ENCODE measurements at places on chromosomes 2 and 18.

DNA sequence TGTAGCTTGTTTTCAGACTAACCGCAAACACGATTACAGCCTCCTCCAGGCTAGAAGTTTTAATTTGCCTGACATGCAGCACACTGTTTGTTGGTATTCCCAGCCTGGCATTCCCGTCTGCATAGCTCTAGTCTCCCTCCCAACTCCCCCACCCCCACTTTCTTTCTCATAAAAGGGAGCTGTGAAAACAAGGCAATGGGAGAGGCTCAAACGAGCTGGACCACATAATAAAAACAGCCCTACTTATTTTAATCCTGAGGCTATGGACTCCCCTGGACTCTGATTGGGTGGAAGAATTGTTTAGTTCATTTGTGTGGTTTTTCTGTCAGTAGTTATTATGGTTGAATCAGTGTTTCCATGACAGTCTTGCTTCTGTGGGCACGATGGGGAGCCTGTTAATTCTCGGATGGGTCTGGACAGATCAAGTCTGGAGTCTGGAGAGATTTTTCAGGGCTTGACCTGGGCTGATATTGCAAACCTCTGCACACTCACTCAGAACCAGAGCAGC lies 1.2 kb downstream of the STON1 start:
- DNase-seq, result peak; percentile 85

- no peak for DNase-seq
Observed at GRCh38 chr18:22183698-22184170, 14.3 kb downstream of the GATA6 start.

DNA sequence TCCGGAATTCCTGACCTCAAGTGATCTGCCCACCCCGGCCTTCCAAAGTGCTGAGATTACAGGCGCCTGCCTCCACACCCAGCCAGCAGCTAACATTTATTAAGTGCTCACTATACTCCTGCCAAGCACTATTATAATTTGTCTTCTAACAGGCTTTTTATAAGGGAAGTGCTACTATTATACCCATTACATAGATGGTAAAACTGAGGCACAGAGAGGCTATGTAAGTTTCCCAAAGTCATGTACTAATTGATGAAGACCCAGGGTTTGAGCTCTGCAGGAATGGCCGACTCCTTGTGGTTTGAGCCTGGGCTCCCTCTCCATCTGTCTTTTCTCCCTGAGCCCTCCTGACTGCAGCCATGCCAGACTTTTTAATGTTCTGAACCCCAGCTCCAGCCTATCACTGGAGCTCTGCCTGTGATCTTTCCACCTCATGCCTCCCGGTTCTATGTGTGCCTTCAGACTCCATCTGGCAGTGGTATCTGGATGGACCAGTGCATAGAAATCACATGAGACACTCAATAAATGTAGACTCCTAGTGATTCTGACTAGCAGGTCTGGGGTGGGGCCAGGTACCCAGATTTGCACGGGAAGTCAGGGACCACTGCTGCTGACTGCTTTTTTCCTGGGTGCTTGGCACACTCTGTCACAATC lies 197.1 kb downstream of the NEDD4L start:
- no peak for DNase-seq

- no peak for DNase-seq
Observed at GRCh38 chr2:22901471-22902179, 483.4 kb upstream of the KLHL29 start.

- no peak for DNase-seq
Observed at GRCh38 chr2:6535572-6535971, 330.1 kb downstream of the CMPK2 start.

DNA sequence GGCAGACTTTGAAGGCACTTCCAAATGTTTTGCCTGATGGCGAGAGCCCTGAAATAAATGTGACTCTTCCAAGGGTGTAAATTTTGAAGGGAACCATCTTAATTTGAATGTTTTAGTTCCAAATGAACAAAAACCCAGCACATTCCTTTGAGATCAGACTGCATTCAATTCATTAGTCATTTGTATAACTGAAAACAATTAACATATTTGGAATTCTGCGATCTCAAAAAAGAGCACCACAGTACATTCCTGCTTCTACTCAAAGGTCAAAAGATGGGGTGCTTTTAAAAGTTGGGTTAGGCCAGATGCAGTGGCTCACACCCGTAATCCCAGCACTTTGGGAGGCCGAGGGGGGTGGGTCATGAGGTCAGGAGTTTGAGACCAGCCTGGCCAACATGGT lies 38.2 kb upstream of the CHRNA1 start:
- DNase-seq, result no peak

DNA sequence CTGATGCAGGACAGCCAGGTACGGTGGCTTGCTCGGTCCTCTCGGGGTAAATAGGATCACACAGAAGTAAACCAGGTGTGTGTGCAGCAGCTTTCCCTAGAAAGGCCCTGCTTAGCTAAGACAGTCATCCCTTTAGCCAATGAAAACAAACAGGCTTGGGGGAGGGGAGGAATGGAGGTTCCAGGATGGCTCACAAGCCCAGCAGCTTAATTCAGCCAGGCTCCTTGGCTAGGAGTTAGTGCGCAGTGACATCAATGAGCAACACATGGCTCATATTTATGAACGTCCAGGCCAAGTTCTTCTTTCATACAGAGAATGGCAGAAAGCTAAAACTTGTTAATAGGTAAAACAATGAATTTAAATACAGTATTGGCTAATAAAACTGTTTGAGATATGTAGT lies 10.2 kb downstream of the IAH1 start:
- DNase-seq, result peak; percentile 19

DNA sequence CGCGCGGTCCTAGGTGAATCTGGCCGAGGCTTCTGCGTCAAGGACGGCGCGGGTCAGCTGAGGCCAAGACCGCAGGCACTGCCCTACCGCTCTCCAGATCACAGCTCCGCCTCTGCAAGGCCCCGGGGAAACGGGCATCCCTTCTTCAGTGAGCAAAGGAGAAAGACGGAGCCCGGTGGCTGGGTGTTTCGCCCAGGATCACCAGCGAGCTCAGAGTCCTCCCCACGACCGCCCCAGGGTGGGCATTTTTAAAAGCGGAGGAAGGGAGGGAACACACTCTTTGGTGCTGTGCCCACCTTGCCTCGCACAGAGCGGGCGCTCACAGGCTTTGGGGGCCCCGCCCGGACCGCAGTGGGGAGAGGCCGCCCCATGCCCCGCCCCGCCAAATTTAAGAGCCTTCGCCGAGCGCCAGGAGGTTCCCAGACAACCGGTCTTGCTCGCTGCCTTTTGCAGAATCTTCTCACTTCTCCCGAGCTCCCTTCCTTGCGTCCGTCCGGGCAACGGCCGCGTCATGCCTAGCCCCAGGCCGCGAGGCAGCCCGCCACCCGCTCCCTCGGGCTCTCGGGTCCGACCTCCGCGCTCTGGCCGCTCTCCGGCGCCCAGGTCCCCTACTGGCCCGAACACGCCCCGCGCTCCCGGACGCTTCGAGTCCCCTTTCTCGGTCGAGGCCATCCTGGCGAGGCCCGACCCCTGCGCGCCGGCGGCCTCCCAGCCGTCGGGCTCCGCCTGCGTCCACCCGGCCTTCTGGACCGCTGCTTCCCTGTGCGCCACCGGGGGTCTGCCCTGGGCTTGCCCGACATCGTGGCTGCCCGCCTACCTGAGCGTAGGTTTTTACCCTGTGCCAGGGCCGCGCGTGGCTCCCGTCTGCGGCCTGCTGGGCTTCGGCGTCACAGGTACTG lies at the start of gene NOTO:
NOTO (plus strand) TSS at position 419 of the 899 bp plus-strand sequence; CDS start at position 512, 93 bp downstream.
- no peak for DNase-seq

- DNase-seq, result no peak
Observed at GRCh38 chr18:40832362-40832761, 1122.7 kb upstream of the PIK3C3 start.

DNA sequence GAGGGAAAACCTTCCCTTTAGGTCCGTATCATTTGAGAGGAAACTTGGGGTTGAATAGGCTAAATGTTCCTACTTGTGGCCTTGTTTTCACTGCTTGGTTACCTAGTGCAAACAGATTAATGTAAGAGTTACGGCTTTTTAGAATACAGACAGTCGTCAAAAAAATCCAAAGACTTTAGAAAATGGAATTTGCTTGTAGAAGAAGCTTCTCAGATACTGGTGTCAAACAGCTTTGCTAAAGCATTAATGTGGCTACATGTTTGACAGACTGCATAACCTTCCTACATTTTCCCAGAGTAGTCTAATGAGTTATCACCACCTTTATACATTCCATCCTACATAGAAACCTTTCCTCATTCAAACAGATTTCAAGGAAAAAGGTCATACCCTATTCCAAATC lies 114.6 kb downstream of the FMNL2 start:
- DNase-seq, result no peak

- DNase-seq, result no peak
Observed at GRCh38 chr2:178899656-178900055, 92.4 kb upstream of the TTN start.

DNA sequence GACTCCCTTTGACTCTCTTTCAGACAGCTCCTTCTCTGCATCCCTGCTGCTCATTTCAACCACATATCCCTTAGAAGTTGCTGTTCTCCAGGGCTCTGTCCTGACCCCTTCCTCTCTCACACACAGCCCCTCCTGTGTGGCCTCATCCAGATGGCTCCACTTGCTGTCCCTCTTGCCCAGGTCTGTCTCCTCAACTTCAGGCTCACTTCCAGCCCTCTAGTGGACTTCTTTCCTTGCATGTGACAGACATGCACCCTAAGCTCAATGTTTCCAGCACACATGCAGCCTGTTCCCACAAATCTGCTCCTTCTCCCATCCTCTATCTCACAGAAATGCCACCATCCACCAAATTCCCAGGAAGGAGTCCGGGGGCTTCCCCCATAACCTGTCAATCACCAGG lies 9.0 kb upstream of the MRPL19 start:
- no peak for DNase-seq

DNA sequence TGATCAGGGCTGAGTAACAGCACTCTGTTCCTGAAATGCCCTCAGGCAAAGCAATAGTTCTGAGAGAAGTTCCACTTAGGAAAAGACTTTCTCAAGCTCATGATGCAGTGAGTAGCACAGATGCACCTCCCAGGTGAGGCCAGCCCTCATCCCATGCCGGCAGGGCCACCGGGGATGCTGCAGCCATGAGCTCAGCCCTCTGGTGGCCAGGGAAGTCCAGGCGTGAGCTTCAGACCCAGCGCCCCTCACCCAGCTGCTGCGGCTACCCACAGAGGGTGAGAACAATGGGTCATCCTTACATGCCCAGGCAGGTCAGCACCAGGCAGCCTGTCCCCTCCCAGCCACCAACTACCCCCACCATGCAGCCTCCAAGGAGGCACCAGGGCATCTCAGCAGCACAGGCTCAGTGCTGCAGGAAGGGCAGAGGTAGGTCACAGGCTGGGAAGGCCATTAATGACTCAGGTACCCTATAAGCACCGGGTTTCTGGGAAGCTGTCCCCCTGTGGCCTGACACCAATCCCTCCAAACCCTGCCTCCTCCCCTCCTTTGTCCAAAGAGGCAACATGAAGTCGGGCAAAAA lies 50.6 kb downstream of the TTC32 start:
- no peak for DNase-seq

- DNase-seq, result no peak
Observed at GRCh38 chr18:39166776-39167175, 1601.2 kb upstream of the CELF4 start.
